ENCODE measurements at places on chromosomes 13 and 19.

- no peak for DNase-seq
These were observed 74.7 kb downstream of the KL start for GRCh38 chr13:33090755-33091414.

GRCh38 chr19:41223431-41224234 is 4.6 kb downstream of the AXL start:
- DNase-seq, result no peak

DNA sequence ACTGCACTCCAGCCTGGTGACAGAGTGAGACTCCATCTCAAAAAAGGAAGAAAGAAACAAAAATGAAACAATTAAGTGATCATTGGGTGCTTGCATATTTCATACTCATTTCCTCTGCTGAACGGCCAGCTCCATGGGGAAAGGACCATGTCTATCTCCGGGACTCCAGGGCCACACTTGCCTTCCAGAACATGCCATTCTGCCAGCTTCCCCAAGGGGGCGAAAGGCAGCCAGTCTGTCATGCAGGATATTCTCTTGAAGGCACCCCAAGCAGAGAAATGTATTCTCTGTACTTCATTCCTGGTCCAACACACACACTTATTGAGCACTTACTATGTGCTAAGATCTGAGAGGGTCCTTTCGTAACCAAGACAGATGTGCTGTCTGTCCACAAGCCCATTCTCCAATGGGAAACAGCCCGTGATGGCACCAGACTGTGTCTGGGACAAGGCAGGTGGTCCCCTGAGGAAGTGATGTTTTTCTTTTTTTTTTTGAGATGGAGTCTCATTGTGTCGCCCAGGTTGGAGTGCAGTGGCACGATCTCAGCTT is 10.2 kb upstream of the CARM1 start:
- no peak for DNase-seq

- DNase-seq, result no peak
These were observed 73.1 kb downstream of the TNFSF13B start for GRCh38 chr13:108342369-108343289.

- no peak for DNase-seq
These were observed at the start of gene ATCAY for GRCh38 chr19:3880471-3881271. Gene ATCAY, plus strand, starts transcription at chr19:3880685. Its CDS starts 5,083 bp downstream, at chr19:3885768.

DNA sequence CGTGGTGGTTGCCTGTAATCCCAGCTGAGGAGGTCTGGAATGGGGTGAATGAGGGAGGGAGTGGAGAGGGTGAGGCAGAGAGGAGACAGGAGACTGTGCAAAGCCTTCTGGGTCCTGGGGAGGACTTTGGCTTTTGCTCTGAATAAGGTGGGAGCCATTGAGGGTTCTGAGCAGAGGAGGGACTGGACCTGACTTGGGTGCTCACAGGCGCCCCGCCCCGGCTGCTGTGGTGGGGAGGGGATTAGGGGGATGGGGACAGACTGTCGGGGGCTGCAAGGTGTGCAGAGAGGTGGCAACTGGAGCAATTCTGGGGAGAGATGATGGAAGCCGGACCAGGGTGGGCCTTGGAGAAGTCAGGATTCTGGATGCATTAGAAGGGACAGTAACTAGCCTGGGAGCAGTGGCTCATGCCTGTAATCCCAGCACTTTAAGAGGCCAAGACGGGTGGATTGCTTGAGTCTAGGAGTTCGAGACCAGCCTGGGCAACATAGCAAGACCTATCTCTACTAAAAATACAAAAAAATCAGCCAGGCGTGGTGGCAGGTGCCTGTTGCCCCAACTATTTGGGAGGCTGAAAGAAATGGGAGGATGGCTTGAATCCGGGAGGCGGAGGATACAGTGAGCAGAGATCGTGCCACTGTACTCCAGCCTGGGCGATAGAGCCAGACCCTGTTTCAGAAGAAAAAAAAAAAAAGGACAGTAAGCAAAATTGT is 16.1 kb upstream of the NANOS3 start:
- no peak for DNase-seq

- peak; percentile 27 for DNase-seq
These were observed 54.3 kb downstream of the MTMR6 start for GRCh38 chr13:25232937-25233515.

GRCh38 chr13:23848019-23848418 is 41.2 kb downstream of the MIPEP start:
- no peak for DNase-seq

DNA sequence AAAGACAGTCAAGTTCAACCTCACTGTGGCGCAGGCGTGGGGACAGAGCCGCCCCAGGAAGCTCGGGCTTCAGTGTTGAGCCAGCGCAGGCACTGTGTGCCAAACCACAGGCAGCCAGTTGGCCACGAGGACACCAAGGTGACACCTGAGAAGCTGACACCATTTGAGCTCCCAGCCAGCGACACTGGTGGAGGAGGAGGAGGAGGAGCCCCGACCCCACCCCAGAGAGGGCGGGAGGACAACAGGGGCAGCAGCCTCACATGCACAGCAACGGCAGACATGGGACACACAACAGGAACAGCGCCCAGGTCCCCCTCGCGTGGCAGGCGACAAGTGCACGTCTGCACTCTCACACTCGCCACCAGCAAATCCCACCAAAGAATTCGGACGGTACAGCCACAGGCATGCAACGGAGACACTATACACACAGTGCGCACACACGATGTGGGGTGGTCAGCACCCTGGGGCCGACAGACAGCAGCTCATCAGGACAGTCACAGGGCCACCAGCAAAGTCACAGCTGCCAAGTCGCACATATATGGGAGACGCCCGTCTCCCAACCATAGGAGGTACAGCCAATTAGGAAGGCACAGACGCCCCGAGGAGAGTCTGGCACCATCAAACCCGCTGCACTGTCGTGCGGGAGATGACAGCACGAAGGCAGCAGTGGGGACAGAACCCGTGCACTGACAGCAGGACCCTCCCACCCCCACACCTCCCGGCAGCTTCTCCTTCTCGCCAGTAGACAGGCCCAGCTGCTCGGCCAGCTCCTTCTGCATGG is 3.4 kb downstream of the EIF3G start:
- no peak for DNase-seq

DNA sequence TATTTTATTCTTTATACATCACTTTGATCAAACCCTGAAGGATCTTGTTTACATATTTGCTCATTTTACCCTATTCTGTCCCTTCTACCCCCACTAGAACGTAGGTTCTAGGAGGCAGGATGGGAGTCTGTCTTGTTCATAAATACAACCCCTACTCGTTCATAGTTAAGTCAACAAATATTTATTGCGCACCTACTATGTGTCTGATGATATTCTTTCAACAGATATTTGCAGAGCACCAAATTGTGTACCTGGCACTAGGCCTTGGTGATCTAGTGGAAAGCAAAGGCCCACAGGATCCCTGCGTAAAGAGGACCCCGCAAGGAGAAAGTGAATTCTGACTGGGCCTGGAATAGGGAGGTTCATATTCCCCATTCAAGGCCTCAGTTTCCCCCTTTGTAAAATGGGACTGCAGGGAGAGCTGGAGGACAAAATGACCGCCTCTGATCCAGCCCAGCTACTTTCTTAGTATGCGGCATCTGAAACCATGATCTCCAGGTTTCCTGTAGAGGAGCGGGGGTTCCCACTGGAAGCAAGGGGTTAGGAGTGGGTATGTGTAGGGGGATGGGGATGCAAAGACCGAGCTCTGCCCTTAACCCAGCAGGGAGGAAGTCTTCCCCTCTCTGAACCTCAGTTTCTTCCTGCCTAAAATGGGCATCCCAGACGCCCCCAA is 534 bp upstream of the GEMIN7 start:
- no peak for DNase-seq

- no peak for DNase-seq
These were observed 18.3 kb downstream of the CACNA1A start for GRCh38 chr19:13487985-13488384.

GRCh38 chr13:113803409-113804016 is 44.5 kb downstream of the TMEM255B start:
- DNase-seq, result no peak

GRCh38 chr13:47455626-47456025 is 545.4 kb downstream of the SUCLA2 start:
- DNase-seq, result no peak

DNA sequence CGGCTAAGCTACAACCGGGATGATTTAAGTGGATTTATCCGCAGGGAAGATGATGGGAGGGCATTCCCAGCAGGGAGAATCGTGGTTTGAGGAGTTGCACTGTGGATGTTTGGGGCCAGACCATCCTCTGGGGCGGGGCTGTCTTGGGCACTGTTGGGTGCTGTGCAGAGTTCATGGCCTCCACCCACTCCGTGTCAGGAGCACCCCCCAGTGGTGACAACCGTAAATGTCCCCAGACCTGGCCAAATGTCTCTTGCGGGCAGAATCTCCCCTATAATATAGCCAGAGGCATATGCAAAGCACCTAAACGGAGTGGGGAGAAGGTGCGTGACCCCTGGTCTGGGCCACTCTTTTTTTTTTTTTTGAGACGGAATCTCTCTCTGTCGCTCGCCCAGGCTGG is 40.2 kb downstream of the SMIM24 start:
- DNase-seq, result peak; percentile 57

DNA sequence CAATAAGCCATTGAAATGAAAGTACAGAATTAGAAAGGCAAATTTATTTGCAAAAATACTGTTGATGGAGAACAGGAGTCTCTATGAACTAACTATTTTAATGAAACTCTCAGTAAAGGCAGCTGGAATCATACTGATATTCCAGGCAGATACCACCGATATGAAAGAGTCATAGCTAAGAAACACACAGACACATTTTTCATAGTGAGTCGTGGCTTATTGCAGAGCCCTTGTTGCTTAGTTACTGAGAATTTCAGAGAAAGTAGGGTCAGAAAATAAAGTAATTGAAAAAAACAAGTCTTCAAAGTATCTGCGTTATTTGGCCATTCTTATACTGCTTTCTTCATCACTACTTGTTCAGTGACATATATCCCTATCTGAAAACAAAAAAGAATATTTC is 1890.9 kb downstream of the PCDH9 start:
- no peak for DNase-seq

DNA sequence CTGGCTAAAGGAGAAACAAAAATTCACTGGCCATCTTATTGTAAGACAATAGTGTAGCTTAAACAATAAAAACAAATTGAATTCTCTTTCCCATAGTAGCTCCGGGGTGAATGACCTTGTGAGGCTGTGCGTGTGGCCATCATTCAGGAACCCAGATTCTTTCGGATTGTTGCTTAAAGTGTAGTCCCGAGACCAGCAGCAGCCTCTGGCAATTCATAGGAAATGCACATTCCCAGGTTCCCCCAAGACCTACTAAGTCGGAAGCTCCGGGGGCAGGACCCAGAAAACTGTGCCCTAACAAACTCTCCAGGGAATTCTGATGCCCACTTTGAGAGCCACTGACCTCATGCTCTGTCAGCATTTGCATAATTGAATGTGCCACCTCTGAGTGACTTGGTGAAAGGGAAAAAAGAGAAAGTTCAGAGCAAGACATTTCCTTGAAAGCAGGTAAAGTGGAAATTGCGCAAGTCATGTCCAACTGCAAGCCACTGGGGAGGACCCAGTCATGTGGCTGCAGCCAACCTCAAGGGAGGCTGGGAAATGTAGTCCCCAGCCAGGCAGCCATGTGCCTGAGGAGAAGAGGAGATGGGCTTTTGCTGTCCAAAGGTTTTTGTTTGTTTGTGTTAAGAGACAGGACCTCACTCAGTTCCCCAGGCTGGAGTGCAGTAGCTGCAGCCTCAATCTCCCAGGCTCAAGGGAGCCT is 50.7 kb upstream of the PNMA8B start:
- peak; percentile 67 for DNase-seq

DNA sequence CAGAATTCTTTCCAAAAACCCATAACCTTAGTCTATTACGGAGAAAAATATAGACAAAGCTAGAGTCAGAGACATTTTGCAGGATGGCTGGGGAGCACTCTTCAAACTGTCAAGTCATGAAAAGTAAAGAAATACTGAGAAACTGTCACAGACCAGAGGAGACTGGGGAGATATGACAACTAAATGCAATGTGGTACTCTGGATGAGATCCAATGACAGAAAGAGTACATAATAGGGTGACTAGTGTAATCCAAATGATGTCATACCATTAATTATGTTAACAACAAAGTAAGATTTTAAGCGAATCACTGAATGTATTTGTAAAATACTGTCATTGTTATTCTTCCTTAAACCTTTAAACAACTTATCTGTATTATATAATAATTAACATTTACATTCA is 393.8 kb downstream of the LIG4 start:
- no peak for DNase-seq

DNA sequence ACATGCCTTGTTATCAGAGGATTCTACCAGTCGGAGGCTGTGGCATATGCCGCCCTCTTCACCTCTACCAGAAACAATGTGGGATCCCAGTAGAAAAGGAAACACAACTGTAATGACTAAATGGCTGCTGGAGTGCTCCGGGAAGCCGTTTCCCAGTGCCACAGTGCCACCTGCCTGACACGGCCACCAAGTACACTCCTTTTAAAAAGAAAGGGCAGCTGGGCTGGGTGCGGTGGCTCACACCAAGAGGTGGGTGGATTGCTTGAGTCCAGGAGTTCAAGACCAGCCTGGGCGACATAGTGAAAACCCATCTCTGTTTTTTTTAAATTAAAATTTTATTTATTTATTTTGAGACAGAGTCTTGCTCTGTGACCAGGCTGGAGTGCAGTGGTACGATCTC is 67.3 kb downstream of the TRPM4 start:
- peak; percentile 70 for DNase-seq

DNA sequence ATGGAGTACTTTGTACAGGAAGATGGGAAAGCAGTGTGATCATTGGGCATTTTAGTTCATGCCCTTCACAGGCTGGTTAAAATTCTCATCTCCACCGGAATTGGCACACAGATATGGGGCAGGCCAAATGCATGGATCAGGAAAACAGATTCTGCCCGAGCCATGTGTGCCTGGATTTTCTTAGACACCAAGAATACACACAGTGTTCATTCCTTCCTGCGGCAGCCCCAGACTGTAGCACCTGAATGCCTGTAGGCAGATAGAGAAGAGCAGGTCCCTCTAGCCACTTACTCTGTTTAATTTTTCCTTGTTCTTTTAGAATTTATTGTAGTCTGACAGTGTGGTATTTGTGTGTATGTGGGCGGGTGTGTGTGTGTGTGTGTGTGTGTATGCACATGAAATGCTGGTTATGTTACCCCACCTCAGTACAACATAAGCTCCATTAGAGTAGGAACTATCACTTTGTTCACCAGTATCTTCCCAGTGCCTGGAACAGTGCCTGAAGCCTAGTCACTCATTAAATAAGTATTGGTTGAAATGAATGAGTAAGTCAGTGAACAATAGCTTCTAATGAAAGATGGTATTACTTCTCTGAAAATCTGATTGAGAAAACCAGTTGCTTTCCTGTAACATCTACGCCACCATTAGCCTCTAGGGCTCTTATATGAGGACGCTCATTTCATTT is 41.7 kb downstream of the FRY start:
- no peak for DNase-seq

DNA sequence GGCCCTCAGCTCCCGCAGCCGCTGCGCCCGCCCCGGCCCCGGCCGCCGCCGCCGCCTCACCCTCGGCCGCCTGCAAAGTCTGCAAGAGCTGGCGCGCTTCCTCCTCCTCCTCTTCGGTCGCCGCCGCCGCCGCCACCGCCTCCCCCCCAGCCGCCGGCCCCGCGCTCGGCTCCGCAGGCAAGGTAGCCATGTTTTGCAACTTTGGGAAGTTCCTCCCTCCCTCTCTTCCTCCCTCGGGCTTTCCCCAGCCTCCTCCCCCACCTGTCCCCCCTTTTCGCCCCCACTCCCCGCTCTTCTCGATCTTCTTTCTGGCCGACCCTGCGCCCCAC is 433 bp downstream of the SIX5 start:
- no peak for DNase-seq
